OCI-LY7 (cell line): ENCODE measurements at places on chromosomes 1 and 21.

GRCh38 chr1:98267423-98267822 is 346.6 kb upstream of the DPYD start:
- no peak for DNase-seq

GRCh38 chr21:35138665-35139381 is 89.7 kb upstream of the RUNX1 start:
- peak; percentile 58 for DNase-seq

DNA sequence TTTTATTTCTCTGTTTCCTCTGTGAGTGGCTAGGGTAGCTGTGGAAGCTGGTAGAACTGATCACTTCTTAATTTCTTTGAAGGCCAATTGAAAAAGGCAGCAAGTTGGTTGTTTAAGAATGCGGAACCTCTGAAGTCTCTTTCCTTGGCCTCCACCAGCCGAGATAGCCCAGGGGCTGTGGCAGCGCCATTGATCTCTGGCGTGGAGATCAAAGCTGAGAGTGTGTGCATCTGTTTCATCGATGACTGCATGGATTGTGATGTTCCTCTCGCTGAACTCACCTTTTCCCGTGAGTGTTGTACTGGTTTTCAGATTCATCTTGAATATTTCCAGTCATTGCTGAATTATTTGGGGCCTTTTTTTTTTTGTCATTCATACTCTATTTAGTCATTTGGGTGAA is 97.7 kb downstream of the VPS13D start:
- no peak for DNase-seq

DNA sequence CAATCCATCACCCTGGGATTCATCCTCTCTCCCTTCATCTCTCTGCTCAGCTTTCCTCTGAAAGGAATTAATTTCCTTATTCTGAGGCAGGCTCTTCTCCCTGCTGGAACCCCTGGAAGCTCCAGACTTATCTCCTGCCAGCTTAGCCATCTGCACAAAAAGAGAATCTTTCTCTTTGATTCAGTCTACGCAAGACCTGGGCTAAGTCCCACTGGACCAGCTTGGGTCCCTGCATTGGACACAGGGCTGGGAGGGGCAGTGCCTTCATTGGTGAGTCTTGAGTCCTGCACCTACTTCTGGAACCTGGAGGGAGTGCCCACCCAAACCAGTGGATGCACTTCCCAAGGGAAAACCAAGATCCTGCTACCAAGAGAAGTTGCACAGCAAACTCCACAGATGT is 271.7 kb upstream of the CSF3R start:
- DNase-seq = no peak

DNA sequence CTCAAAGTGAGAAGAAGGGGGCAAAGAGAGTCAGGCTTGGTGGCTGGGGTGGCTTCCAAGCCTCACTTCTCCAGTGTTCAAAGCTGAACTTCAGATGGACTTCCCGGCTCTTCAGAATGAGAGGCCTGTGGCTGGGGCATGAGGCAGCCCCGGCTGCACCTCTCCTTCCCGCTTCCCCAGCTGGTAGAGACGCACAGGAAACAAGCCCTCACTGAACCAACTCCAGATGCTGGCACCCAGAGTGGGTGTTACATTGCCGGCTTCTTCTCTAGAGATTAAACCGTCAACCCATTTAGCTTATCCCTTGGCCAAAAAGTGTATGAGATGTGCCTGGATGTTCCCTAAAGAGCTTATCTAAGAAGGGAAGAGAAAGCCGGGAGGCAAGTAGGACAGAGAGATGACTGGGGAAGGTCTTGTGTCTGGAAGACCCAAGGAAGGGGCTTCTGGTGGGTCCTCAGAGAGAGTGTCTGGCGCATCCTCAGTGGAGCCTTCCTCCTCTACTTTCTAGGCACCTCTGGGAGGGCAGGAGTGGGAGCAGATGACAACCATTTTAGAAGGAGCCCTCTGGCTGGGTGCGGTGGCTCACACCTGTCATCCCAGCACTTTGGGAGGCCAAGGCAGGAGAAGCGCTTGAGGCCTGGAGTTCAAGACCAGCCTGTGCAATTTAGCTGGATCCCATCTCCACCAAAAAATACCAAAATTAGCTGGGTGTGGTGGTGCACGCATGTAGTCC is 2.0 kb downstream of the ADAMTSL4 start:
- no peak for DNase-seq

DNA sequence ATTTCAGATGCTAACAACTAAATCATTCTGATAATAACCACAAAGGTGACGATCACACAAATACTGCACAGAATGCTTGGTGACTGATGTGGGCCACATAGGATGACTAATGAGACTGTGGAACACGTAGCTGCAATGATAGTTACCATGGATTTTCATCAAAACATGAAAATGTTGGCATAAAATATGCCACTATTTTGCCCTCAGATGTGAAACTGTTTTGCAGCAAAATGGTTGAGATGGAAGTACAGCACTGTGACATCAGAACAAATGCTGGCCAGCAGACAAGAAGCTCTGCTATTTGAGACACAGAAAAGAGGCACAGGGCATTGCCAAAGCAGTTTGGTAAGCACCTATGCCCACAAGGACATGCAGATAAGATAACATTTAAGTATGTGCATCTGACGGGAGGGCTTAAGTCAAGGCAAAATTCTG is 83.8 kb downstream of the NIBAN1 start:
- no peak for DNase-seq

DNA sequence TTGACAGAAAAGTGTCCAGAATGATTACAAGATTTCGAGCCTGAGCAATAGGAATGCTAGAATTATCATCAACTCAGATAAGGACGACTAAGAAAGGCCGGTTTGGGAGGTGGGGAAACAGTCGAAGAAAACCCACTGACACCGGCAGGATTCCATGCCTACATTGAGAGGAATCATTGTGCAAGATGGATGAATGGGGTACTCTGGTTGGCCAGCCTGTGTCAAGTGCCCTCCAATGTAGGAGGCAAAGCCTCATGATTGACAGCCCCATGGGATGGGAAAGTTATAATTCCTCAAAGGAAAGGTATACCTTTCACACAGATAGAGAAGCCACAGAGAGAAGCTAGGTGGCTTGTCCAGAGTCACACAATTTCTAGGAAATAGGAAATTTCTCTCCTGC is 153.5 kb upstream of the CTTNBP2NL start:
- no peak for DNase-seq

DNA sequence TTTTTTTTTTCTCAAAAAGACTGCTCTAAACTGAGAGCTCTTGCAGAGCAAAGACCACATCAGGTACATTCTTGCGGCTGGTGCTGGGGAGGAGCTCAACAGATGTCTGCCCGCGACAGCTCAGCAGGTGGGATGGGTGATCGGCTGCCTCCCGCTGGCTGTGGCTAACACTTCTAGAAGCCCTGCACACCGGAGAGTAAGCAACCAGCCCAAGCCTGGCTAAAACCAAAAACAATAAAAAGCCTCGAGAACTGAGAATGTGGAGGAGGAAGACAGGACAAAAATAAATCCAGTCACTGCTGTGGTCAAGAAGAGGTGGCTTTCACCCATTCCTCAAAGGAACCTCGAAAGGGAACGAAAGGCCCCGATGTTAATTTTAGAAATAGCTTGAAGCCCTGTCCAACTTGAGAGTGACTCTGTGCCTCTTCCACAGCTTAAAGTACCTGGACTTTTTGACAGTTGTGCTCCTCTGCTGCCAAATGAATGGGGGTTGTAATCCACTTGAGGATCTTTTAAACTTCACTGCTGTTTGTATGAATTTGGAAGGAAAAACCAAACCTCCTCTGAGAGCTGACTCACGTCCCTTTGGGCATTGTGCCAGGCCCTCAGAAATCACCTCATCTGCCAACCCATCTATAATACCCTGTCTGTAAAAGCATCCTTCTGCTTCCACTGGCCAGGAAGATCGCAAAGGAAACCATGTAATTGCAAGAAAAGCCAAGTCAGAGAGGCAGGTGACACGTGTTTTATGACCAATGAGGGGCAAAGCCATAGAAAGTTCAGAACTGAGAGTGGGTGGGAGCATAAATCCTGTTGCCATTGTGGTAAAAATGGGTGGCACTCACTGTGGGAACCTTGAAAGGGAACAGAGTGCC is 78.6 kb downstream of the KCNN3 start:
- DNase-seq = peak; percentile 33

DNA sequence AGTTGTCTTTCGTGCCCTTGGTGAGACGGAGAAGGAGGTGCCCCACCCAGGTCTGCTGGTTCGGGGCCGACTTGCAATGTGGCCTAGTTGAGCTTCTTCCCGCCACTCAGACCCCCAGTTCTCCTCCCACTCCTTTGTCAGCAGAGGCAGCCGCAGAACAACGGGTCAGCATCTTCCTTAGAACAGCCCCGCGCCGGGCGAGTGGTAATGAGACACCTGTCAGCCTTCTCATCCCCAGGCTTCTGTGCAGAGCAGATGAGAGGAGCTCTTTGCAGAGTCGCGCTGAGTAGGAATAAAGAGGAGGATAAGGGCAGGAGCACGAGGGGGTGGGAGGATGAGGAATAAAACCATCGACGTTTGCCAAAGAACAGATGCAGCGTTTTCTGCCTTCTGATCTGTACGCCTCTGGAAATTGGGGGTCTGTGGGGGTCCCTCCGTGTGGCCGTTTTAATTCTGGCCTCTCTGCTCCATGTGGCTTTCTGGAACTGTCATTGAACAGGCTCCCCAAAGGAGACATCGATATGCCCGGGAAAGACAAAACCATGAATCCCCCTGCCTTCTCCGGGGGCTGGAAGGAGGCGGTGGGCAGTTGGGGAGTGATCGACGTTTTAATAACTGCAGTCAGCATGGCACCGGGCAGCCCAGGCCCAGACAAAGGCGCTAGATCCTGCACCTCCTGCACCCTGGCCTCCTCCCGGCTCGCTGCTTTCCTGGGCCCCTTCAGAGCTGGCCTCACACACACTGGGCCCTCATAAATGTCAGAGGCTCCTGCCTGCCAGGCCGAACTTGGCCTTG is 27.5 kb upstream of the IGSF21 start:
- no peak for DNase-seq
